ENCODE measurements at places on chromosomes 3 and 15.
A peak's percentile ranks its signal among the peaks of the same experiment; 100 is the strongest.

GRCh38 chr3:6062261-6063187 is 798.4 kb upstream of the GRM7 start:
- no peak for DNase-seq

DNA sequence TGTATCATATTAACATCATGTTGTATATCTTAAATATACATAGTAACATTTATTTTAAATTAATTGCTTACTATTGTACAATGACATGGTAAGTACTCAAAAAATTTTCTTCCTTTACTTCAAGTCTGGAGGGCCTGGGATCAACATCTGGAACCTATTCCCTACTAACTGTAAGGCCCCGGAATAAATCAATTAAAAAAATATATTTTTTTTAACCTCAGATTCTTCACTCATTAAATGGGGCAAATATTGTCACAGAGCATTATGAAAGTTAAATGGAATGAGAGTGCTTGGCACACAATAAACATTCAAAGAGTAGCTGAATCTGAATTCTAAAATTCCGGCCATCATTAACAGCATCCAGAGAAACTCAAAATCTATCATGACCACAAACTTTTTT is 16.5 kb downstream of the GSK3B start:
- DNase-seq: no peak

DNA sequence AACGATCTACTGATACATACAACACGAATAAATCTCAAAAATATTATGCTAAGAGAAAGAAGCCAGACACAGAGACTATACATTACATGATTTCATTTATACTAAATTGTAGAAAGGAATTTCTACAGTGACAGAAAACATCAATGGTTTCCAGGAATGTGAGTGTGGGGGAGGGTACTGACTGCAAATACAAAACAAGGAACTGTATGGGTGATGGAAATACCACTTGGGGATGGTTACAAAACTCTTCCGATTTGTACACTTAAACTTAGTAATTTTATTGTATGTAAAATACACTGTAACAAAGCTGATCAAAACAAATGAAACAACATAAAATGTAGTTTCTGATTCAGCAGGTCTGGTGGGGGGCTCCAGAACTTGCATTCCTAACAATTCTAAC is 45.8 kb upstream of the IP6K2 start:
- no peak for DNase-seq

GRCh38 chr3:4835616-4836043 is 143.6 kb upstream of the BHLHE40 start:
- no peak for DNase-seq

DNA sequence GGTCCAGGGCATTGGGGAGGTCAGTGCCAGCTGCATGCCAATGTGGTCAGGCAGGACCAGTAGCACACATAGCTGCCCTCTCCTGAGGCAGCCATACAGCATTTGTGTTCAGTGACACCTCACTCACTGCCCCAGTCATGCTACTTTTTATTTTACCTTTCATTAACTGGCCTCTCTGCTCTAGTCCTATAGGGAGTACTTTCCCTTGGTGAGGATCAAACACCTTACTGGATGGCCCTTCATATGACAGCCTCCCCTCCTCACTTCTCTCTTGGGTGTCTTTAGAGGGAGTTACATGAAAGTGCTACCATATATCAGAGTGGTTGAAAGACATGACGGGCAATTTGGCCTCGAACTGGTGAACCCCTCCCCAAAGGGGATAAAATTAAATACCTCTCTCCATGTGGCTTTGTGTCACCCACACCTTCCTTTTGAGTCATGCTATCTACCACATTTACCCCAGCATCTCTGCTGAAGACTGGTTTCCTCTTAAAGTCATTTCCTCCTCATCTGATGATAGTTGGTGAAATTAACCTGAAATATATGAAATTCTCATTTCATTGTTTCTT is 17.6 kb downstream of the RLBP1 start:
- DNase-seq: no peak

GRCh38 chr15:70426096-70426821 is 328.5 kb upstream of the TLE3 start:
- peak; percentile 23 for DNase-seq

- DNase-seq: no peak
Measured at GRCh38 chr15:54387799-54388198, 409.6 kb downstream of the UNC13C start.
